Forelimb muscle (tissue), 1 donor: ENCODE measurements at places on chromosomes 2 and 18. TPM values are rescaled to one million over a fixed set of nuclear protein-coding genes. Genes with fewer than 3 reads are reported as not detected.
A peak's percentile ranks its signal among the peaks of the same experiment; 100 is the strongest.

- DNase-seq = peak; percentile 53
These were observed 103.3 kb downstream of the MDH1 start for GRCh38 chr2:63692002-63692606.

RAB27B gene
- polyA plus RNA-seq = 0.61 TPM

DNA sequence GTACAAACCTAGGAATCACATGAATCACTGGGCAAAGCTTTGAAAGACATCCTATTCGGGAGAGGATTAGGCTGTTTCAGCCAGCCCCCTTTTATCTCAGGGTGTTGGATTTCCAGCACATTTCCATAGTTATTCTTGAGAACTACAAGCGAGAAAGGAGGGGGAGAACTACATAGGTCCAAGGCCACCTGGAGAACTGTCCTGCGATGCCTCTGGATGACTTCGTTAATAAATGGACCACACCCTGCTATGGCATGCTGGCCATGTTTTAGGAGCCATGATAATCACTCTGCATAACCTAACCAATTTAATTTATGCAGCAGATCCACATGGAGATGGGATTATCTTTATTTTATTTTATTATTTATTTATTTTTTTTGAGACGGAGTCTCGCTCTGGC lies 29.9 kb downstream of the RHBDD1 start:
- DNase-seq = no peak

GRCh38 chr18:25305584-25305983 lies 46.4 kb downstream of the ZNF521 start:
- DNase-seq = no peak

CNDP1 gene
- 0.13 TPM for polyA plus RNA-seq

ALK gene
- 0.03 TPM for polyA plus RNA-seq

- DNase-seq = no peak
These were observed 38.4 kb downstream of the GALNT1 start for GRCh38 chr18:35619941-35620340.

SULT1C2 gene
- polyA plus RNA-seq = 1.3 TPM

DNA sequence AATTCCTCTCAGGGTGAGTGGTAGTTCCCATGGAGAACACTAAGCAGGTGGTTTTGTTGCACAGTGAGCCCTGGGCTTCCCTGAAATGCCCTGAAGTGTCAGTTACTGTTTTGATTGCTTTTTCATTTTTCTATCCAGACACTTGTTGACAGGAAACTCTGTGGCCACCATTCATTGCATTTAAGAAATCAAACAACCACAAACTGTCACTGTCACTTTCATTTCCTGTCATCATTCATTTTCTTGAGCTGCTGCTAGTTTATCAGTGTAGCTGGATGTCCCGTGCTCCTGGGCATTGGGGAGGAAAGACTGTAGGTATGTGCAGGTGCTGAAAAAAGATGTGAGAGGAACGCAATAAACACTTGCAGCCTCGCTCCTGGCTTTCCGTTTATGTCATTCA lies 891.6 kb upstream of the ZEB2 start:
- DNase-seq = no peak

DNA sequence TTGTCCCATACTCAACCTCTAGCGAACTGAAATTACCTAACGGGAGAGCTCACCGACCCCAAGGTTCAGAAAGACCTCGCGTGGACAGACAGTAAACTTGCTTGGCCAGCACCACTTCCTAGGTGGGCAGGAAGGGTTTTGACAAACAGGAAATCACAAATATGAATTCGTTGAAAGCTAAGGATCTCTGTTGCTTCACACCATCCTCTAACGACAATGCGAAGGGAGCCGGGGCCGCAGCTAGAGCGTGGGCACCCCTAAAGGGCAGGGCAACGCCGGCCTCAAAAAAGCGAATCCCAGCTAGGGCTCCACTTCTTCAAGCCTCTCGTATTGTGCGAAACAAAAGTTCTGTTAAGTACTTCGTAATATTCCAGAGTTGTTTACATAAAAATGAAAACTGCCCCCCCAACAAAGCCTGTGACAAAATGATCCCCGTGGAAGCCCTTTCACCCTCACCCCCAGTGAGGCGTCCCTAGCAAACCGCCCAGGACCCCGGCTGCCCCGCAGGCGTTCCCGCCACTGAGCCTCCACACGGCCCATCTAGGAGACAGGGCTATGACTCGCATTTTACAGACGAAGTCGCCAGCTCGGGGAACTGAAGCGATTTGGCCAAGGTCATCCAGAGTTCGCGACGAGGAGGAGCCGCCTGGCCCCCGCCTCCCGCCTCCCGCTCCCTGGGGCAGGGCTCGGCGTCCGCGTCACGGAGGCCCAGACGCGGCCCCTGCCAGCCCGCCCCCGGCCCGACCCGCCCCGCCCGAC lies 548 bp downstream of the KANSL3 start:
- DNase-seq = peak; percentile 51
